AG04450 (cell line): ENCODE measurements at places on chromosomes 4 and X. TPM values are rescaled to one million over a fixed set of nuclear protein-coding genes. Genes with fewer than 3 reads are reported as not detected.

Gene FAM149A
- polyA plus RNA-seq, result 0.07 and 0.20 TPM in 2 replicates

DNA sequence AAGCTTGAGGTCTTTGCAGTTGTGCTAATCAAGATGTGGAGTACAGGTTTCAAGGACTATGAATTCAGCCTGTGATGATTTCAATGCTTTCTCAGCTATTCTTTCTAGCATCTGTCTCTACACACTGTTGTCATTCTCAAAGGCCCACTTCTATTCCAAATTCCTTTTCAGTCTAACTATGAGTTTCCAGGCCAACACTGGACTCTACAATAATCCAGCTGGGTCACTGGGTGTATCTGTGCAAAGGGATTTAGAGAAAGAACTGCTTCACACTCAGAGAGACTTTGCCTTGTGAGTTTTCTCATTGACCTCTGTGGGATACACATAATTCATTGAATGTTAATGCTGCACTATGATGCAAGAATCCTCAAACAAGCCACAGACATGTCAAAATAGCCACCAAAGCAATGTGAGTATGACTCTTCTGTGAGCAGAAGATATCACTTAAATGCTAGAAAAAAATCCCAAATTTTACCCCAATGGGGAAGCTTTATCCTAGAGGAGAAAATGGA is 171.8 kb upstream of the CLNK start:
- no peak for DNase-seq

Gene CCDC160
- polyA plus RNA-seq, result 0.06 and 0.15 TPM in 2 replicates

Gene PABPC5
- polyA plus RNA-seq, result 0.93 and 1.1 TPM in 2 replicates

GRCh38 chr4:170037481-170037880 is 11.3 kb upstream of the MFAP3L start:
- DNase-seq, result no peak
